KG1 (cell line): ENCODE measurements at places on chromosomes 1 and 21.

DNA sequence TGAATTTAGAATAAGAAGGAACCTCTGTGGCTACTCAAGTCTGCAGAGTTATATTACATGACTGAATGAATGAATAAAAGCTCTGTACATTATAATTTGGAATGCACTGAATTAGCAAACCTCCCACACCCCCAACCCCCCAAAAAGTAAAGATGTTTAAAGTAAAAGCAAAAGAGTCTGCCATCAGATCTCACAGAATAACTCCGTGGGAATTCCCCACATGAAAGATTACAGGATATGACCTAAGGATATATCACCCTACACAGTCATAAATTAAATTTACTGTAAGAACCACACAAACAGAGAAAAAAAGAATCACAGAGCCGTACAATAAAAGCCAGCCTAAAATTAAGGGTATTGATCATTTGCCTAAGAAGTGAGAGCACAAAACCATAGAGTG lies 587.3 kb downstream of the PTPRC start:
- DNase-seq, result no peak

DNA sequence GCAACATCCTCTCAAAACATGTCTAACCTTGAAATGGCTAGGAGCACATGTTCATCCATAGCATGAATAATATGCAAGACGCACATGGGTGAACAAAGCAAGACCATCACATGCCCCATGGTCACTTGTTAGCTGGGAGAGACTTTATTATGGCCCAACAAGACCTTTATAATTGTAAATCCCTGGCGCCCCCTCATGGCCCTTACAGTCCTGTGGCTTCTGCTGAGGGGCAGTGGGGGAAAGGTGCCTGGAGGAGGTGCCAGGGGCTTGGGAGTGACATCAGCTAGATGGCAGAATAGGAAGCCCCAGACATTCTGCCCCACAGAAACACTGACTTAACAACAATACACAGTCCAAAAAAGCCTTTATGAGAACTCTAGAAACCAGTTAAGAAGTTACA lies 51.7 kb downstream of the CSMD2 start:
- no peak for DNase-seq

GRCh38 chr21:14488672-14489204 lies 57.4 kb downstream of the SAMSN1 start:
- no peak for DNase-seq

DNA sequence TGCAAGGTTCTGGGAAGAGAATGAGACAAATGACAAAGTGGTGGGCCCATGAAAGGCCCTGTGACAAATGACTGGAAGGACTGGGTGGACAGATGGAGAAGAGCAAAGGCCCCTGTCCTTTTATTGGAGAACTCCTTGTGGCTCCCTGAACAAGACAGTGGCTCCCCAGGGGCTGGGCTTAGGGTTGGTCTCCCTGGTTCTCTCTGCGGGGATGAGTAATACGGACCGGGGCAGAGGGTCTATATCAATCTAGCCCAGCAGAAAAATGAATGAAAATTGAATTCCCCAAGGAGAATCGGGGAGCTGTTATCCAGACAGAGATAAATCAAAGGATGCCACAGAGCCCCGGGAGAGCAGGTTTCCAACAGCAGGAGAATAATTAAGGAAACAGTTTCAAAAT lies 5.2 kb upstream of the LHX4 start:
- DNase-seq, result no peak

DNA sequence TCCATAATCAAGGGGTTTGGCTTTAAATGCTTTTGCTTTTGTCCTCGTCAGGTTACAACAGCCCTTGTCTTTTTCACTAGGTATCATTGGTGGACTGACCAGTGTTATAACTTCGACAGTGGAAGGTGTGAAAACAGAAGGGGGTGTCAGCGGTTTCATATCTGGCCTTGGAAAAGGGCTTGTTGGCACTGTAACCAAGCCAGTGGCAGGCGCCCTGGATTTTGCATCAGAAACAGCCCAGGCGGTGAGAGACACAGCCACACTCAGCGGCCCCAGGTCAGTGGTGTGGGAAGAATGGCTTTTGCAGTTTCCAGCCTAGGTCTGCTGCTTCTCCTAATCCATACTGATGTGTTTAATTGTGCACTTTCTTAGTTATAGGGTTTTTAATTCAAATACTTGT lies 157.9 kb downstream of the DHRS3 start:
- no peak for DNase-seq

DNA sequence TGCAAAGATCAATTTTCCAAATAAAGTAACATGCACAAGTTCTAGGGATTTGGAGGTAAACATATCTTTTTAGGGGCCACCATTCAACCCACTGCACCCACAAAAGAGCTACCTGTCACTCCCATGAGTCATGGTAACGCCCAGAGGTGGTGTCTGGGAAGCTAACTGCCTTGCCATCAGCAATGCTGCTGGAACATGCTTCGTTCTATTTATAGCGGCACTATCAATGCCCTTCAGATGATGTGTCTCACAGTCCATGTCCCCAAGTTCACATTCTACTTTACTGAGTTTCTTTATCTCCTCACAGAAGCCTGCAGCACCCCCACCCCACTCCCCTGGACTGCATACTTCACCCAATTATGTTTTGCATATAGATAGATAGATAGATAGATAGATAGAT lies 95.4 kb downstream of the LPAR3 start:
- no peak for DNase-seq

DNA sequence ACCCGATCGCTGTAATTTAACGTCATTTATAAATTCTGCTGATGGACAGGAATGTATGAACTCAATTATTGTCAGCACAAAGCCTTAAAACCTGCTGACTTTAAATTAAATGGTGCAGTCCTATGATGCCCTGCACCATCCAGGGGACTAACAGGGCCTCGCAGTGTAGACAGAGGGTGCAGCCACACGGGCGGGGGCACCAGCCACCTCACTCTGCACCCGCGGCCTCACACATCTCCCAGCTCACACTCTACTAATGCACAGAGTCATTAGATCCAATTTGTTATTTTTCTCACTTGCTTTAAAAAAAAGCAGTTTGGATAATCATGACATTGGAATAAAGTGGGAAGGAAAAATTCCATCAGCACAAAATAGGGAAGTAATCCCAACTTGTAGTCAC lies 49.7 kb downstream of the PROX1 start:
- no peak for DNase-seq

DNA sequence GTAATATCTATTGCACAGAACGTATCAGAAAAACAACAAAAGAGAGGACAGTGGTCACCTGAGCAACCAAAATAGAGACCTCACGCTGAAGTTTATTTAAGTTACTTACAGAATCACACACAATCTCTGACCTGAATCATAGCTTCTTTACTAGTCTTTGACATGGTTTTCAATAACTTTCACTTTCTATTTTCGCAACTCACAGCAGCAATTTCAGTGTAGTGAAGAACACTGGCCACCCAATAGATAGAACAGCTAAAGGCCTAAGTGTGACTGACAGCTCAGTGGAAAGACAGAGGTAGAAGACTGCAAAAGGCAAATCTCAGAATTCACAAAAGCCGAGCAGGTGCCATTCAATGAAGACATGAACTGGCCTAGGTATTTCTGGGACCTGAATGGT lies 435.6 kb upstream of the CHRM3 start:
- DNase-seq, result no peak

DNA sequence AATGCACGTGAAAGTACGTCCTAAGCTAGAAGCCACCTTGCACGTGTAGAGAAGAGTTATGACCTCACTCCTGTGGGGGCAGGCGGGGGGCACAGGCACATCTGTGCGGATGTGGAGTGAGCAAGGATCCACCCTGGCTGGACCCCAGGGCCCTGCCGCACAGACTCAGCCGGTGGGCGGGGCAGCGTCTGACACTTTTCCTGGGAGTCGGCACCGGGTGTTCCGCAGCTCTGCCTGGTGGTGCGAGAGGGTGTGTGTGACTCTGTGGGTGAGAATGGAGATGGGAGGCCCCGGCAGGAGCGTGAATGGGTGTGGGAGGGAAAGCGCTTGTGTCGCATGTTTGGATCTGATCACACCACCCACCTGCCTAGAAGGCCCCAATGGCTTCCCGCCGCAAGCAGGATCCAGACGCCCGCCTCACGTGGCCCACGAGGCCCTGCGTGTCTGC lies 29.5 kb downstream of the RAP1GAP start:
- DNase-seq, result no peak

- no peak for DNase-seq
Measured at GRCh38 chr1:93255222-93256079, 74.9 kb downstream of the CCDC18 start.

DNA sequence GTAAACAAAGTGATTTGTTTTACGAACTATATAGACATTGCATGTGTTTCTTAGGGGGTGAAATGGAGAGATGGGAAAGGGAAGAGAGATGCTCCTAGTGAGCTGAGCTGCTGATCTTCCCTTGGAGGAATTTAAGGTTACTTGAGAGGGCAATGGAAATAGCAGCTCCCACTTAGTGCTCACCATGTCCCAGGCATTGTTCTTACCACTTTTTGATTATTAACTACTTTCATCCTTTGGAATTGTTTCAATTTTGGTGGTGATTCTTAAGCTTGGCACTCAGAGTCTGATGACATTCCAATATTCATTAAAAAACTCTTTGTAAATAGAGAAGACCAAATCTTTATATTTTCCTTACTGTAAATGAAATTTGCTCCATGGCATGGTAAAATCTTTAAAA lies 124.9 kb downstream of the ITSN1 start:
- DNase-seq, result no peak

DNA sequence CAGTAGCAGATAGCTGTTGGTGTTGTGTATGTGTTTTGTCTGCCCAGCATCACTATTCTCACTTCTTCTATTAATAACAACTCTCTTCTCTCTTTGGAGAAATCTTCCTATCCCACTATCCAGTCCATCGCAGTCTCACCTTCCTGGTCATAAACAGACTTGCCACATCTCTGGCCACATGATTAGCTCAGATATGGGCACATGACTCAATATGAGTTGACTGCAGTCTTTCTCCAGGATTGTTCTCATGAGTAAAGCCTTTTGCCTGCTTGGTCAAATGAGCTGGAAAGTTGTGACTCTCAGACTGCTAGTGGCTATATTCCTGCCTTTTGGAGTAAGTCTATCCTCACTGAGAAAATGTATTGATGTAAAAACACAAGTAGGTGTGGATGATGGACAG lies 32.9 kb upstream of the TADA1 start:
- no peak for DNase-seq
